ENCODE measurements at places on chromosomes 6 and 20.
A peak's percentile ranks its signal among the peaks of the same experiment; 100 is the strongest.

GRCh38 chr6:157024745-157025144 lies 247.6 kb downstream of the ARID1B start:
- no peak for DNase-seq

DNA sequence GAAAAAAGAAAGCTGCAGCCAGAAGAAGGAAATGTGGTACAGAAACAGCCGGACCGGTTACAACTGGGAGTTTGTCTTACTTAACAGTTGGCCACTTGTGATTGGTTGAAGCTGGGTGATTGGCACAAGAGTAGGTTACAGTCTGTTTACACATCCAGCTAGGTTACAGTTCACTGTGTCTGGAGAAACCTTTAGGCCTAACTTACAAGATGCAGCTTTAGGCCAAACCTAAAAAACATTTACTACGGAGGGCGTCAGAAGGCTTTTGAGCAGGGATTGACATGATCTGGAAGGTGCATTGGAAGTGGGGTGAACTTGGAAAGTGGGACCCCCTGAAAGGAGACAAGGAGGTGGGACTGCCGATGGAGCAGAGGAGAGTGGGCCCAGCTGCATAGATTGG lies 122.3 kb downstream of the BANF2 start:
- DNase-seq = no peak

- DNase-seq = no peak
Measured at GRCh38 chr6:56399250-56399671, 151.9 kb upstream of the COL21A1 start.

- DNase-seq = no peak
Measured at GRCh38 chr6:155528982-155529453, 73.4 kb upstream of the NOX3 start.

- no peak for DNase-seq
Measured at GRCh38 chr20:61502433-61502832, 250.4 kb downstream of the CDH4 start.

GRCh38 chr20:51195419-51195901 lies 172.6 kb upstream of the KCNG1 start:
- no peak for DNase-seq

DNA sequence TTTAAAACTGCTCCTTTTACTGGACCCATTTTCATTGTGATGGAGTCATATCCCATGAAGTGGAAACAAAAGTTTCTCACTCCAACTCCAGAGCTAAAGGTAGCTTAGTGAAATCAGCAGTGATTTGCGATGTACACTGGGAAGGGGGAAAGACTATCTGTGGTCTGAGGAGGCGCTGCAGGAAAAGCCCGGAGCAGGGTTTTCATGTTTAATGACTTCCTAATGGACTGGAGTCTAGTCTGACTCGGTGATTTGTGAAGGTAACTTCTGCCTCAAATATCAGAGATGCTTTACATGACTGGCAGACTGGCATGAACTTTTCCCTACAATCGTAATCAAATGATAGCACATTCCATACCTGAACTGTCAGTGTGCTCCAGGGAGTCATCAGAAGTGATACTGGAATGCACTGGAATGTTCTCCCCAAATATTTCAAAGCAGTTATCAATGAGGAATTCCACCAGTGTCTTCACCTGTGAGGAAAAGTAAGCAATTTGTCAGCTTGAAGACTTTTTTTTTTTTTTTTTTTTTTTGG lies 7.0 kb downstream of the TAGAP start:
- DNase-seq = no peak

- no peak for DNase-seq
Measured at GRCh38 chr20:44187054-44187771, at the start of gene JPH2. Gene JPH2, minus strand, starts transcription at chr20:44187188. Its CDS starts 483 bp downstream, at chr20:44186705.

DNA sequence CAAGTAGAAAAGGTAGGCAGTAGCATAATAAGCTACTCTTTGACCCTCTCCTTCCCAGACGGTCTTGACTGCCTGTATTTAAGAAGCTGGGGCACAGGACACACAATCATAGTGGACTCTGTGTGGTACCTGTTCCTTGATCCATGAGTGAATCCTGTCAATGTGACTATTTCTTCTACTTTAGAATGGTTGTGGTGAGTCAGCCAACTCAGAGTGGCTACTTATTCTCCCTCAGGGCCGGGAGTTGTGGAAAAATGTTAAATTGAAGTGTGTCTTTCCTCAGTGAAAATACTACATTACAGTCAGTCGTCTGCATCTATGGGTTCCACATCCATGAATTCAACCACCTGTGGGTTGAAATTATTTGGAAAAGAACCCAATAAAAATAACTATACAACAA lies 30.8 kb upstream of the PREP start:
- DNase-seq = no peak

DNA sequence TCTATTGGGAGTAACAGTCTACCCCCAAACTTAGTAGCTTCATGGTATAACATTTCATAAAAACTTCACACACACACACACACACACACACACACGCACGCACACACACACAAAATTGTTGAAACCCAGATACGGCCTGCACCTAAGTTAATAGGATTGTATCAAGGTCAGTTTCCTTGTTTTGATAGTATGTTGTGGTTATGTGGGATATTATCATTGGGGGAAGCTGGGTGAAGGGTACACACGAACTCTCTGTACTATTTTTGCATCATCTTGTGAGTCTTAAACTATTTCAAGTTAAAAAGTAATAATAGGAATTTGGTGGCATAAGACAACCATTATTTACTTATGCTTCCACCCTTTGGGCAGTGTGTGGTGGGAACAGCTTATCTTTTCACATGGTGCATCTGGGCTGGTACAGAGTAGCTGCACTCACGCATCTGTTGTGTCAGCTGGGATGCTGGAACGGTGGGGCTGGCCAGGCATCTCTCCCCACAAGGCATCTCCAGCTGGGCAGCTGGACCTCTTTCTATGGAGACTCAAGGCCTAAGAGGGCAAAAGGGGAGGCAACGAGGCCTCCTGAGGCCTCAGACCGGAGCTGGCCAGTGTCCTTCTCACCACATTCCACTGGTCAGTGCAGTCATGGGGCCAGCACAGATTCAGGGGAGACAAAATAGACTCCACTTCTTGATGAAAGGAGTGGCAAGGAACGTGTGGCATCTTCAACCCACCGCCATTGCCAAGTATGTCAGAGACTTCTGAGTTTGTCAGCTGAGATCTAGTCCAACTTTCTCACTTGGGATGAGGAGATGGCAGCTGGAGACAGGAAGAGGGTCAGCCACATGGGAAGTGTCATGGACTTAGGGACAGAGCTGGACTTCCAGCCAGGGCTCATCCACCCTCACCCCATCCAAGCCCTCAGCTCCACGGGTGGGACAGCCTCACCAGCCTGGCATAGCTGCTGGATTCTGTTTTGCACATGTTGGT lies 20.5 kb upstream of the IP6K3 start:
- no peak for DNase-seq

DNA sequence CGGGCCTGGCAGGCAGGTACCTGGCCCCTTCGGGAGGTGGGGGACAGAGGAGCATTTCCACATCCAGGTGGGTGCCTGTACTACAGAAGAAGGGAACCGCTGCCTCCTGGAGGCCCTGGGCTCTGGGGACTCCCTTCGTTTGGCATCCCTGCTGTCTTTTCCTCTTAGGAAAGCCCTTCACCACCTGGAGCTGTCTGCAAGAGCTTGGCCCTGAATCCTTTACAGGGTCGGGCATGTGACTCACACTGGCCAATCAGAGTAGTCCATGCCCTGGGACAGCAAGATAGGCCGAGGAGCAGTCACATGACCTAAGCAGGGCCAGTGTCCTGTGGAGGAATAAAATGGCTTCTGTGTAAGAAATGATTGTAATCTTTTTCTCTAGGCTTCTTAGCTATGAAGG lies 224.9 kb downstream of the ANKRD60 start:
- no peak for DNase-seq

DNA sequence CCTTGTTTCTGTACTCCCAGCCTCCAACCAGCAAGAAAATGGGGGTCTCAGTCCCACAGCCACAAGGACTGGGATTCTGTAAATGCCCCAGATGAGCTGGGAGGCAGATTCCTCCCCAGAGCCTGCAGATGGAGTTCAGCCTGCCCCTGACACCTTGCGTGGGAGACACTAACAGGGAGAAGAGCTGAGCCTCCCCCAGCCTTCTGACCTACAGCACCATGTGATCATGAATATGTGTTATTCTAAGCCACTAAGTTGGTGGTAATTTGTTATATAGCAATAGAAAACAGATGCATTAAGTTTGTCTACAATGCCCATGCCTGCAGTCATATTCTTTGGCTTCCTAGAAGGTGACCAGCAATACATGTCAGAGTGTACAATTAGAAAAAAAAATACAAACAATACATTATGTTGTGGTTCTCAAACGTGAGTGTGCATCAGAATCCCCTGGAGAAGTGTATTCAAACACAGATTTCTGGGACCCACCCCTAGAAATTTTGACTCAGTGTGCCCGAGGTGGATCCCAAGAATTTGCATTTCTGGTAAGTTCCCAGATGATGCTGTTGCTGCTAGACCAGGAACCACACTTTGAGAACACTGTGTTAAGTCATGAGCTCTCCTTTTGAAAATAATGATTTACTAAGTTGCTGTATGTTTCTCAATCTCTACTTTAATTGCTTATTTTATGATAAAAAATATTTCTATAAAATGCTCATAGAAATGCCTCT lies 39.9 kb downstream of the SLC22A3 start:
- DNase-seq = no peak

DNA sequence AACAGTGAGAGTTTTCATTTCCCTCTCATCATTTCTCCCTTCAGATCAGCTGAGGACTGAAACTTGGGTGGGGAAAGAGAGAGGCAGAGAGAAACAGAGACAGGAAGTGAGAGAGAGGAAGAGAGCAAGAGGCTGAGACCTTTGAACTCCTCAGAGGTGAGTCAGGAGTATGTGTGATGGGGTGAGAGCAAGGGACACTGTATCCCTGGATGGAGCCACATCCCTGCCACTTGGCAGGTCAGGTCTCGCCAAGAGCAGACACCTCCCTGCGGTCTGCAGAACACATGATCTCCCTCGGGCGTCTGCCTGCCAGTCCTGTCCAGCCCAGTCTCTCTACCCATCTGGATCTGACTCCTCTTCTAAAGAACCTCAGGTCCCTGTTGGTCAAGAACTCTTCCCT lies 62.7 kb upstream of the SYNDIG1 start:
- DNase-seq = peak; percentile 47

- DNase-seq = no peak
Measured at GRCh38 chr20:58706975-58707681, 14.5 kb downstream of the NPEPL1 start.

- no peak for DNase-seq
Measured at GRCh38 chr6:128150376-128150775, 249.5 kb upstream of the THEMIS start.

GRCh38 chr6:116266803-116267202 lies 12.9 kb downstream of the TSPYL1 start:
- no peak for DNase-seq

- no peak for DNase-seq
Measured at GRCh38 chr6:13778028-13778427, 36.3 kb downstream of the MCUR1 start.

DNA sequence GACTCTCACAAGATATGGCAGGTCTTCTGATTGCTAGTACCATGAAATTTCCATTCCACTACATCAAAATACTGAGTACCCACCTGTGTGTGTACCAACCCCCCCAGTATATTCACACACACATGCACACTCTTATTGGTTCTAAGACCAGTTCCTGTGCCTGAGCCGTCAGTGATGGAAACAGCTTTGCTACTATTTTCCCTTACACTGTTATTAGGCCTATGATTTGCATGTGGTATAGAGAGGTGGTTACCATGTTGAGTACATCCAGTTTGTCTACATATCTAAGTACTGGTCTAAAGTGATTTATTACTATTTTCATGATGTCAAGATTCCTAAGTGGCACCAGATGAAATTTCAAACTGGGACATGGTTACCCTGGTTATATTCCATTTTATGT lies 459.9 kb downstream of the BCKDHB start:
- no peak for DNase-seq

- DNase-seq = no peak
Measured at GRCh38 chr6:5506149-5506548, 244.8 kb downstream of the FARS2 start.

DNA sequence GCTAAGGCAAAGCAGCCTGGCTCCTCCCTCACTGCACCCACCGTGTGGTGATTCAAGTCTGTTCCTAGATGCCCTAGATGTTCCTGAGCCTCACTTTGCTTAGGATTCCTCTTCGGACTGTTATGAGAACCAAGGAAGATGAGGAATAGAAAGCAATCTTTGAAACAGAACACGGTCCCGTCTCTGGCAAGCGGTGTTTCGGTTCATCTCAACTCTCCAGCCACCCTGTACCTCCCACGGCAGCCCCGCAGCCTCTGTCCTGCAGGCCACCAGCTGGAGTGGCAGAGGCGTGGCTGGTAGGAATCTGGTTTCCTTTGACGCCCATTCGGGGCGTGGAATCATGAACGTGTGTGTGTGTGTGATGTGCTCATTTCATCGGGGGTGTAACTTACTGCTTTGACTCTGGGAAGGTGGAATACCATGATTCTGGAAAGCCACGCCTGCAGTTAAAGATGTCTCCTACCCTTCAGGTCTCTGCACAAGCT lies 21.3 kb downstream of the PDE10A start:
- DNase-seq = no peak

DNA sequence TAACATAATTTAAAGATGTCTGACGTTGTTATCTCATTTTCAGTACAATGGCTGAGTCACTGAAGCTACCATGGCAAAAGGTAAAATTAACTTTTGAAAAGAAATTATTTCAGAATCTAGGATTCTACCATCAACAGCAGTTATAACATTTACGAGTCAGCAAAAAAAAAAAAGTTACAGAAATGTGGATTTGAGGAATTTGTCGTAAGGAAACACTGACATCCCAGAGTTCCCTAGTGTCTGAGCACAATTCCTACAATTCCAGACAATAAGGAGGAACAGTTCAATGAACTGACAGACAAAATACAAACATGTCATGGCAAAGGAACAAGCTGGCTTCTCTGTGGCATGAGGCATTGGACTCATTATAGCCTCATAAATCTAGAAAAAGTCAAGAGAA lies 19.1 kb downstream of the ABRACL start:
- DNase-seq = no peak

DNA sequence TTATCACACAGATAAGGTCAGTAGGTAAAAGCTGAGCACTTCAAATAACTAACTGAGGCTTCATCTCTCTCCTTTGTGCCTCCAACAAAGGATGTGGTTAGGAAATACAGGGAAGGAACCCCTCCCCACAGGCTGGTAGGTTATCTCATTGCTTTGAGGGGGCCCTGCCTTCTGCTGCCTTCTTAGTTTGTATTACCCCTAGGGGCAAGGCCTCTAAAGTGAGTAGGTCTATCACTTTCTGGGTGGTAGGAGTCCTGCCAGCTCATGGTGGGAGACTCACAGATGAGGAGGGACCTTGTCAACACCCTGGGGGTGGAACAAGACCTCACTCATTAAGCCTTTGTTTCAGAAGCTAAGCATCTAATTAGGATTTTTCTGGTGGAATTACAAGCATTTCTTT lies 34.6 kb downstream of the EDN1 start:
- no peak for DNase-seq

- no peak for DNase-seq
Measured at GRCh38 chr20:6836821-6837374, 69.4 kb downstream of the BMP2 start.
